ENCODE measurements at places on chromosomes 2 and 18.

GRCh38 chr2:211900000-211900399 lies 638.6 kb downstream of the ERBB4 start:
- DNase-seq = no peak

GRCh38 chr18:42743373-42744138 lies 371.9 kb downstream of the RIT2 start:
- no peak for DNase-seq

DNA sequence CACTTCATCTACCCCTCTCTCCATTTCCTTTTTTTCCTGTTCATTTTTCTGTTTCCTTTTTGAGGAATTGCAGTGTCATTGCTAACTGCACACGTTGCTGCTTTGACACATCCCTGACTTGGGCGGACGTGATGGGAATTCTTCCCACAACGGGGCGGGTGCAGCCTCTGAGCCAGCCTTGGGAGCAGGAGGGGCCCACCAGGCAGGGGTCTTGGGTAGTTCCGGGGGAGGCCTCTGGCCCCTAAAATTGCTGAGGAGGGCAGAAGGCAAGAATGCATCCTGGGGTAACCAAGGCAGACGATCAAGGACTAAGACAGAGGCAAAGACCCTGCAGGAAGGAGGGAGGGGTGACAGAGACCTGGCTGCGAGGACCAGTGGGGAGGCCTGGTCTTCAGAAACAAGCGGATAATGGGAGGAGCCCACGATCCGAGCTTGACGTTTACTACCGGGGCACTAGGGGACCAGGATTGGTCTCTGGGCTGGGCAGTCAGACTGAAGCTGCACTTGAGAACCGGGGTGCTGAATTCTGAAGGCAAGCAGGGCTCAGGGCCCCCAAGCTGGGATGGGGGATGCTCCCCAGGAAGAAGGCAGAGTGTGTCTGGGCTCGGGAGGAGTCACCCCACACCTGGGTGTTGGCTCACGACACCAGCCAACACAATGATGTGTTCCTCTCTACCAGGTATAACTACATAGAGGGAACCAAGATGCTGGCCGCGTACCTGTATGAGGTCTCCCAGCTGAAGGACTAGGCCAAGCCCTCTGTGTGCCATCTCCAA lies 14.8 kb upstream of the CNDP1 start:
- no peak for DNase-seq

DNA sequence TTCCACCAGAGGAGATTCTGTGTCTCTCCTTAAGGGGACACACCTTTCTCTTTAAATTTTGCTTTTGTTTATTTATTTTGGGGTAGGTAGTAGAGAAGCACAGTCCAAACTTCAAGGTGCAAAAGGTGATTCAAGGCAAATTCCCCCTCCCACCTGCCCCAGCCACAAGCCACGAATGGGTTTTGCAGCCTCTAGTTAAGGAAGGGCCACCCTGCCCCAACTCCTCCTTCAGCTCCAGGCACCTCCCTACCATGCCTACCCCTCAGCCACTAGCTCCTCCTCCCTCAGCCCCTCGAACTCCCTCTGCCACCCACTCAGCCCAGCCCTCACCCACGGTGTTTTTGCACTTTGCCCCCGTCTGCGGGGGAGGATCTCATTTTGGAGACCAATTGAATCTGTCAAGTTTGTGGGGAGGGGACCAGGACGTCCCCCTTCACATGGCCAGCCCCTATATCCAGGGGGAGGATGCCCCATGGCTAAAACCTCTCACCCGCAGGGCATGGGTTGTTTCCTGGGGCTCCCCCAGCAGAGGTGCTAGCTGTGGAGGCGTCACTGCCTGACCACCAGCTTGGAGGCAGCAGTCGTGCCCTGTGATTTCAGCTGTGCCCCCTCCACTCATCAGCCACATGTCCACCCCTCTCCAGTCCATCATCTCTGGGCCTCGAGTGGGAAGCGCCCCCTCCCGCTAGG lies 4.5 kb downstream of the HAAO start:
- DNase-seq = no peak

- DNase-seq = no peak
Measured at GRCh38 chr18:57404345-57404744, 30.8 kb upstream of the ONECUT2 start.

- DNase-seq = no peak
Measured at GRCh38 chr18:61833387-61833786, 59.4 kb downstream of the RNF152 start.

DNA sequence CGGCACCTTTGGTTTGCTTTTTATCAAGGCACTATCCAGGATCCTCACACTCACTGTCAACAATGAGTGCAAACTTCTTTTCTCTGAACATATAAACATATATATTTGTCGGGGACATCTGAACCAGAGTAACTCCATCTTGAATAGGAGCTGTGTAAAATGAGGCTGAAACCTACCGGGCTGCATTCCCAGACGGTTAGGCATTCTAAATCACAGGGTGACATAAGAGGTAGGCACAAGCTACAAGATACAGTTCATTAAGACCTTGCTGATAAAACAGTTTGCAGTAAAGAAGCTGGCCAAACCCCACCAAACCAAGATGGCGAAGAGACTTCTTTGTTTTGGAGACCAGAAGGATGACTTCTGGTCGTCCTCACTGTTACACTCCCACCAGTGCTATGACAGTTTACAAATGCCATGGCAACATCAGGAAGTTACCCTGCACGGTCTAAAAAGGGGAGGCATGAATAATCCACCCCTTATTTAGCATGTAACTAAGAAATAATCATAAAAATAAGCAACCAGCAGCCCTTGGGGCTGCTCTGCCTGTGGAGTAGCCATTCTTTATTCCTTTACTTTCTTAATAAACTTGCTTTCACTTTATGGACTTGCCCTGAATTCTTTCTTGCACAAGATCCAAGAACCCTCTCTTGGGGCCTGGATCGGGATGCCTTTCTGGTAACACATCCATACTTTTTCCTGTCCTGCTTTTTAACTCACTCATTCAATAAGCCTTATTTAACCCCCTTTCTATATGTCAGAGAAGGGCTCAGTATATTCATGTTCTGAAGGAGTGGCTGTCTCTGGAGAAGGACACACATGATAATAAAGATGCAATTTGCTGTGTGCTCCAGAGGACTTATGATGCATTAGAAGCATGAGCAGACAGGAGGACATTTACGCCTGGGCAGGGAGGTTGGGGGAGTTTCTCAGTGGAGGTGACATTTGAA lies 65.4 kb downstream of the TACR1 start:
- DNase-seq = no peak

- no peak for DNase-seq
Measured at GRCh38 chr2:199136681-199137080, 321.1 kb downstream of the SATB2 start.

DNA sequence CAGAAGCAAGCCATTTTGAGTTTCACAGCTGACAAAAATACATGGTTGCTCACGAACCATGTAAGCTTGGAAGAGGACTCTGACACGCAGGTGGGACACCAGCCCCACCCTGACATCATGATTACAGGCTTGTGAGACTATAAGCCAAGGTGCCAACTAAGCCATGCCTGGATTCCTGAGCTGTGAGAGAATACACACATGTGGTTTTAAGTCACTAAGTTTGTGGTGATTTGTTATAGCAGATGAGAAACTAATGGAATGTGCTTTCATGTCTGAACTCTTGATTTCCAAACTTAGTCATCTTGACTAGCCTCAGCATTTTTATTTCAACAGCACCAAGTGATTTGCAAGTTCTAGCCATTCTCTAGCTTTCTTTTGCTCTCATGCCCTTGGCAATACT lies 676.1 kb upstream of the CELF4 start:
- DNase-seq = no peak

DNA sequence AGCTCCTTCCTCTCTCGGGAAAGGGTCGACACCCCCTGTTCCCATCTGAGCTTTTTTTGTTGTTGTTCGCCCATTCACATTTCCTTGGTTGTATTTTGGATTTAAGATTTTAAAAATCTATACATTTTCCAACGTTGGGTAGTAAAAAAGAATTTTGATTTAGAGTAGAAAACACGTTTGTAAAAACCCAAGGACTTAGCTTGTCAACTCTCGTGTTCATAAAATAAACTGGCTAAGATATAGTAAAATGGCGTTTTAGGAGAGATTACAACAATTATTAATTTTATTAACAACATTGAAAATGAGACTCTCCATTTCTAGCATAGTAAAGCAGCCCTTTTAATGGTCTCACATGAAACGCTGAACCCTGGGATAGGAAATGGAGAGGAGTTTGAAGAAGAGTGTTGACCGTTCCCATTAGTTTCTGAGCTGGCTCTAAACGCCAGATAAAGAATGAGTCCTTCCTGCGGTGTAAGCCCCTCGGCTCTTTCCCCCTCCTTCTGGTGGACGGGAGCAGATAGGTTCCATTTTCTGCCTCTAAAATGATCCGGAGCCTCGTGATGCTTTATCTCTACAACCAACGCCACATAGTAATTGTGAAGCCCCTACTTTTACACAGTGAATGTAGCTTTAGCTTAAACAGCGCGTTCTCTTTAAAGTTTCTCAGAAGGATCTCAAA lies 24.0 kb upstream of the ZNF516 start:
- DNase-seq = no peak

- no peak for DNase-seq
Measured at GRCh38 chr18:13450289-13451212, 232.0 kb downstream of the LDLRAD4 start.

- DNase-seq = no peak
Measured at GRCh38 chr2:138893746-138894145, 113.6 kb upstream of the NXPH2 start.
